ENCODE measurements at places on chromosomes 5 and 9.

- no peaks in the 10 kb centered on the region for H3K36me3 ChIP-seq
- DNase-seq: no peak
- no peaks in the 10 kb centered on the region for H3K27me3 ChIP-seq
Observed at GRCh38 chr5:38601863-38602298, 45.4 kb upstream of the LIFR start.

GRCh38 chr9:78103971-78104433 is 72.4 kb upstream of the GNAQ start:
- no peaks in the 10 kb centered on the region for H3K36me3 ChIP-seq
- no peak overlapping the region for H3K27ac ChIP-seq
- H3K4me1 ChIP-seq: no peaks in the 10 kb centered on the region

GRCh38 chr5:172005708-172006320 is 624 bp downstream of the FBXW11 start:
- peak overlapping the region; percentile 99 for H3K27ac ChIP-seq
- H3K4me3 ChIP-seq: peak overlapping the region; percentile 93
- peak; percentile 17 for DNase-seq
- no peaks in the 10 kb centered on the region for H3K36me3 ChIP-seq
- no peaks in the 10 kb centered on the region for H3K27me3 ChIP-seq

DNA sequence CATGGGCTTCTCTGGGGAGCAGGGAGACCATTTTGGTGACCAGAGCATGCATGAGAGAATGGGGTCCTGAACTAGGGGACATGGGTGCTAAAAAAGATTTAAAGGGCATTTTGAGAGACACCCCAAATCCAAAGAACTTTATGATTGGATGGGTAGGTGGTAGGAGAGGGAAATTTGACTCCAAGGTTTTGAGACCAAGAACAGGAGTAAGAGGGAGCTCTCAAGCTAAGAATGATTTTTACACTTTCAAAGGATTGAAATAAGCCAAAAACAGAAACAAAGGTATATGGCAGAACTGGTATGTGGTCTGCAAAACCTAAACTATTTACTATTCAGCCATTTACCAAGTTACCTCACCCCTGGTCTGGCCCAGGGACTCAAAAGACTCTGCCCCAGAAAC is 318.2 kb upstream of the CLINT1 start:
- no peak overlapping the region for H3K27ac ChIP-seq
- no peaks in the 10 kb centered on the region for H3K27me3 ChIP-seq
- DNase-seq: no peak
- no peaks in the 10 kb centered on the region for H3K36me3 ChIP-seq
- no peaks in the 10 kb centered on the region for H3K4me1 ChIP-seq

DNA sequence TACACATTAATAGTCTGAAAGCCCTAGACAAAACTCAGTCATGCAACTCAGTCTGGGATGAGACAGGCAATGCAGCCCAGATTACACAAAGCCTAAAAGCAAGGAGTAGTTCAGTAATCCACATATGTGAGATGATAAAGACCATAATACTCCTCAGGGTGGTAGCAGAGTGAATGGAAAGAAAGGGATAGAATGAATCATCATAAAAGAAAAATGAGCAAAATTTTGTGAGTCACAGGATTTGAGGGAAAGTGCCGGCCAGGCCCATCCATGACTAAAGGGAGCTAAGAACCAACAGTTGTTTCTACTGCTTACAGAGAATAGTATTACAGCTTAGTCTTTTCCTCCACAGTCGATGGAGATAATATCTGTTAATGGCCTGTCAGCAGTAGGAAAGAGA is 90.0 kb upstream of the POU5F2 start:
- no peaks in the 10 kb centered on the region for H3K27me3 ChIP-seq
- H3K4me3 ChIP-seq: no peak overlapping the region
- DNase-seq: peak; percentile 17
- no peaks in the 10 kb centered on the region for H3K36me3 ChIP-seq
- no peak overlapping the region for H3K27ac ChIP-seq
